ENCODE measurements at places on chromosomes 12 and 14.

GRCh38 chr12:30023186-30023585 lies 239.4 kb upstream of the TMTC1 start:
- no peak for DNase-seq

DNA sequence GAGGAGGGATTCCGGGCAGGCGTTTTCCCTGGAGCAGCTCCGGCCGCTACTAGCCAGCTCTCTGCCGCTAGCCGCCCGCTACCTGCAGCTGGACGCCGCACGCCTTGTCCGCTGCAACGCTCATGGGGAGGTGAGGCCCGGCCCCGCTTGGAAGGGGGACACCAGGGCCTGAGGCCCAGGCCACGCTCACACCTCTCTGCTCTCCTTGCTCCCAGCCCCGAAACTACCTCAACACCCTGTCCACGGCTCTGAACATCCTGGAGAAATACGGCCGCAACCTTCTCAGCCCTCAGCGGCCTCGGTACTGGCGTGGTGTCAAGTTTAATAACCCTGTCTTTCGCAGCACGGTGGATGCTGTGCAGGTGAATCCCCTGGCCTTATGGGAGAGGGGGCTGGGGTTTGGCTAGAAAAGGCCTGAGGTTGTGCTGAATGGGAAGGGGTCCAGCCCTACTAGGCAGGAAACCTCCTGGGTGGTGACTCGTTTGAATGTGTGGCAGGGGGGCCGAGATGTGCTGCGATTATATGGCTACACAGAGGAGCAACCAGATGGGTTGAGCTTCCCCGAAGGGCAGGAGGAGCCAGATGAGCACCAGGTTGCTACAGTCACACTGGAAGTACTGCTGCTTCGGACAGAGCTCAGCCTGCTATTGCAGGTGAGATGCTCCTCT lies 597 bp downstream of the RNF31 start:
- no peak for DNase-seq

GRCh38 chr12:111596985-111597830 lies 1.9 kb downstream of the ATXN2 start:
- DNase-seq, result no peak

- DNase-seq, result no peak
These were observed 144.4 kb upstream of the PWP1 start for GRCh38 chr12:107541001-107541705.

- DNase-seq, result no peak
These were observed 14.6 kb upstream of the EEA1 start for GRCh38 chr12:92943482-92944250.

GRCh38 chr14:60958146-60958545 lies 22.7 kb downstream of the TRMT5 start:
- no peak for DNase-seq

- no peak for DNase-seq
These were observed 1.1 kb downstream of the AJUBA start for GRCh38 chr14:22981090-22981875.

DNA sequence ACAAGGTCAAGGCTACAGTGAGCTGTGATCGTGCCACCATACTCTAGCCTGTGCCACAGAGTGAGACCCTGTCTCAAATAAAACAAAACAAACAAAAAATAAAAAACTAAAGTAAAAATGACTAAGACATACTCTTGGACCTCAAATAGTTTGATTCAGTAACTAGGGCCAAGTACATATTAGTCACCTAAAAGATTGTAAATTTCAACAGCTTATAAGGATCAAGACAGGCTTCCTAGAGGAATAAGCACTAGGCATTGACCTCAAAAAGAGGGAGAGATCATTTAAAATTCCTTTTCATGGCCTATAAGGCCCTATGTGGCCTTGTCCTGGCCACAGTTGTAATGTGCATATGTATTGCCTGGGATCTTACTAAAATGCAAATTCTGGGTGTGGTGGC lies 46.0 kb upstream of the CHST11 start:
- DNase-seq, result no peak

GRCh38 chr14:75647640-75648039 lies 13.0 kb downstream of the ERG28 start:
- no peak for DNase-seq

DNA sequence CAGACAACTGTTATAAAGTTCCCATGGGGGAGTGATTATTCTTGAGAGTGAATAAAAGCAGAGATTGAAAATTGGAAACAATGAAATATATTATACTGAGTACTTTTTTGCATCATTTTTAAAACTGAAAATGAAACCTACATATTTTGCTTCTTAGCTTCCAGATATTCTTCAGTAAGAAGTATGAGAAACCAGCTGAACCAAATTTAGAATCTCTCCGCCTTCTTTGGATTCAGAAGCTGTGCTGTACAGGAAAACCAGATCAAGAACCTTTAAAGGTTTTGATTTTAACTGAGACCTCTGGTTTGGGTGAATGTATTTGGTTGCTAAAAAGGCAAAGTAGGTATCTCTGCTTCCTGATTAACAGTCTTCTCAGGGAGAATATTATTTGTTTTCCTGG lies 109.4 kb downstream of the AKAP6 start:
- DNase-seq, result no peak

DNA sequence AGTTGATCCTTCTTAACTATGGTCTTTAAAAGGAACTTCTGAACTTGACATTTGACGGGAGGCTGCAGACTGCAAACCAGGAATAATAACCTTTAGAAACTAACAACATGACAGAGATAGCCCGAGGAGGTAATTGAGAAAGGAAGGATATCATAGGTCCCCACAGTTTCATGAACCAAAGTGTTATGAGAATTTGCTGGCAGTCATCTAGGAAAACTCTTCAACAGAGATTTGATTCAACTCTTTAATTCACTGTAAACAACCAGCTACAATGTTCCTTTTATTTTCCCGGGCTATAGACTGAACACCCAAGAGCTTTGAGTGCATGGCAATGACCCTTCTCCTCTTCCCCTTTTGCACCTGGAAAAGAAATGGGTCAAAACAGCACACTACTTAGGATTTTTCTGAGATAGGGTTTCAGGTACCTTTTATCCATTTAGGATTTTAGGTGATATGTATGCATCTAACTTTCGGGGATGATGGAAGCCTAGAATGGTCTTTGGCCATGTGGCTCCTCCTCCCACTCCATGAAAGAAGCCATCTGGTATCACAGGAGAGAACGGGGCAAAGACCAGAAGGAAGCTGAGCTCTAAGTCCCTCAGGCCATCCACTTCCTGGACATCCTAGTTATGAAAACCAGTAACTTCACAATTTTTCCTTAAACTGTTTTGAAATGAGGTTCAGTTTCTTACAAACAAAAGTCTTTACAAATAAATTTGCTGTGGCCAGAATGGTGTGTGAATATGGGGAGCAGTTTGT lies 23.0 kb downstream of the GLT8D2 start:
- no peak for DNase-seq

DNA sequence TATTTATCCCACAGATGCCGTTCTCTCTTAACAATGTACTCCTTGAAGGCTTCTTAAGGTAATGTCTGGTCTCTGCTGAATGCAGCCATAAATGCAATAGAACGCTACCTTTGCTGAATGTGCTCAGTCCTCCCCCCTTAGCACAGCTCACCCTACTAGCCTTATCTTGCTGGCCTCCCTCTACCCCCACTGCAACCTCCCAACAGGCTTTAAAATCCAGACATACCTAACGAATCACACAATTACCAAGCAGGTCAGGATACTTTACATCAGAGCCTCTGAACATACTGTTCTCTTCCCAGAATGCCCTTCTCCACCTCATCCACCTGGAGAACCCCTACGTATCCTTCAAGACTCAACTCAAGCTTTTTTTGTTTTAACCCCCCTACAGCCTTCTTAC lies 51.0 kb upstream of the CRADD start:
- no peak for DNase-seq

GRCh38 chr12:54662026-54662425 lies 13.9 kb upstream of the DCD start:
- DNase-seq, result no peak

- no peak for DNase-seq
These were observed 374.9 kb downstream of the EGLN3 start for GRCh38 chr14:33576014-33576413.

- no peak for DNase-seq
These were observed 196.3 kb downstream of the NPAS3 start for GRCh38 chr14:33134975-33135374.

- no peak for DNase-seq
These were observed 43.0 kb upstream of the FUT8 start for GRCh38 chr14:65369560-65369959.

DNA sequence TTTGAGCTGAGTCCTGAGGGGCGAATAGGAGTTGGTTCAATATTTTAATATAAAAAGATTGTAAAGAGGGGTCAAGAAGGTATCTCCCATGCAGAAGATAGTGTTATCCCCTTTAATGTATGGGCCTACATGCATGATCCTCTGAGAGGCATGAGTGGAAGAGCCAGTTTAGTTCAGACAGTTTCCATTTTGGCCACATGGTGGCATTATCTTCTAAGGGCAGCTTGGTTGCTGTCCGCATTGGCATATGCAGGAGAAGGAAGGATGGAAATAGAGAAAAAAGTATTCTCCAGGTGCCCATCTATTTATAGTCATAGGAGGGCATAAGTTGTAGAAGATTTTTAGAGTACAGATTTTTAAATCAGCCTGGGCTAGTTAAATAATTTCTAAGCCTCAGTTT lies 5.4 kb downstream of the SAMD4A start:
- DNase-seq, result no peak

- no peak for DNase-seq
These were observed 23.2 kb downstream of the HSPB8 start for GRCh38 chr12:119201789-119202543.

GRCh38 chr14:74932401-74932901 lies 9.4 kb upstream of the RPS6KL1 start:
- DNase-seq, result no peak

- DNase-seq, result no peak
These were observed 63.1 kb upstream of the DACT1 start for GRCh38 chr14:58574623-58575022.

GRCh38 chr14:102828151-102828550 lies 50.9 kb downstream of the TRAF3 start:
- no peak for DNase-seq

- no peak for DNase-seq
These were observed 74.3 kb downstream of the RFLNA start for GRCh38 chr12:124369055-124369826.

- no peak for DNase-seq
These were observed 81.4 kb downstream of the NTN4 start for GRCh38 chr12:95709152-95709551.

DNA sequence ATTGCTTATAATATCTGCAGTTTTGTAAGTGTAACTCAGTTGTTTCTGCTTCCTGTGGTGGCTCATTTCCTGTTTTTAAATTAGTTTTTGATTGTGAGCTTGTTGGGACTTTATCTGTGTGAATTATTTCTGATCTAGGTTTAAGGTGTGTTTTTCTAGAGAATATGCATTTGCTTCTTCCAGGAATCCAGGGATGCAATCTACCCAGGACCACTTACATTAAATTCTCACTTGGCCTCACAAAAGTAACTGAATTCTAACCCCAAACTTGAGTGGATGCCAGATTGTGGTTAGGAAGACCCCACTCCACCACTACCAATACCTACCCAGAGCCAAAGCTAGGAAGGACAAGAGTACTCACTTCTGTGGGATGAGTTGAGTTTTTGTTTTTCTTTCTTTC lies 11.9 kb downstream of the STYX start:
- DNase-seq, result no peak

DNA sequence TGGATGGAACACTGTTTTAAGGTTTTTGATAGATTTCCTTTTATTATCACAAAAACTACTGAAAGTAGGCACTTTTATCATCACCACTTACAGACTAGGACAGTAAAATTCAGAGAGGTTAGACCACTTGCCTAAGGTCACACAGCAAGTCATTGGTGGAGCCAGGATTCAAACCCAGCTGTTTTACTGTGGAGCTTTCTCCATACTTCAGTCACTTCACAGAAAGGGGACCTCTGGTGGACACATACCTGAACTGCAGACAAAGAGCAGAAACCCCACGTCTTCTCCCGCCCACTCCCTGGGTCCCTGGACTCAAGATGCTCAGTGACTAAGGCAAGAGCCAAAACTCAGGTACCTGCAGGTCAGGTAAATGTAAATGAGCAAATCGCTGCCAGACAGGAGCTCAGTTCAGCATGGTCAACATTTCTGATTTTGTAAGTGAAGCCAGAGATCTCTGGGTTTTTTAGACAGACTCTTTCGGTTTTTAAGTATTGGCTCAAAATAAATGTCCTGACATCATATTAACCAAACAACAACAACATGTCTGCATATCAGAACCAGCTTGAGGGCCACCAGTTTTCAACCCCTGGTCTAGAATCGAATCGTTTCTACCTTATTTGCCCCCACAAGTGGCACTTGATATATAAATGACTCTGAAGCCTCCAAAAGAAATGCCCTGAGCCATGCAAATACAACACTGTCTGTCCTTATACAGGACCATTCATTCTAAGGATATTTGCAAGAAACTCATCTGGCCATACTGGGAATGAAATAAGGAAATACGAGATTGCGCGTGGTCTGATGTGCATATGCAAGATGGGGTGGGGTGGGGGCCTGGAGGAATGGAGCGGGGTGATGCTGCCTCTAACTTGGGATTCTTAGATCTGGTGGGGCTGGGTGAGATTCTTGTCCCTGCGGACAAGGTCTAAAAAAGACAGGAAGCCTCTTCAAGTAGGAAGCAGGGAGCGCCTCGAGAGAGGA lies 110.9 kb downstream of the KSR2 start:
- DNase-seq, result peak; percentile 33

- no peak for DNase-seq
These were observed 111.6 kb downstream of the RBM19 start for GRCh38 chr12:113854385-113855142.

DNA sequence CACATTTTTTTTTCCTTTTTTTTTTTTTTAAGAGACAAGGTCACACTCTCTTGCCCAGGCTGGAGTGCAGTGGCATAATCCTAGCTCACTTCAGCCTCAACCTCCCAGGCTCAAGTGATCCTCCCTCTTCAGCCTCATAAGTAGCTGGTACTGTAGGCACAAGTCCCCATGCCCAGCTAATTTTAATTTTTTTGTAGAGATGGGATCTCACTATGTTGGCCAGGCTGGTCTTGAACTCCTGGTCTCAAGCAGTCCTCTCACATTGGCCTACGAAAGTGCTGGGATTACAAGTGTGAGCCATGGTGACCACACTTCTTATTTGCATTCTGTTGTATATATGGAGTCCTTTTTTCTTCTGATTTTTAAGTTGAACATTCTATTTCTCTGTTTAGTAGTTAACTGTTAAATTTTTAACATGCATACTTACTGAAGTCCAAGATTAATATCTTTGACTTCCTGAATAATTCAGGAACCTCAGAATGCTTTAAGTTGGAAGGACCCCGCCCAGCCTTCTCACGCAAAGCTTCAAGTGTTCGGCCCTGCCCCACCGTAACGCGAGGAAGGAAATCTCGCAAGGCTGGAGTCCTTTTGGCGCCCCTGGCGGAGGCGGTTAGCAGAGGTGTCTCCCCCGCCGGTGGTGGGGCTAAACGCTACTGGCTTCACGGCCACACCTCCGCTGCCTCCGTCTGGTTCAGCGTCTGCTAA lies 21.6 kb downstream of the SPATS2 start:
- DNase-seq, result peak; percentile 45

GRCh38 chr12:64256166-64256800 lies 34.2 kb upstream of the KICS2 start:
- DNase-seq, result peak; percentile 14

DNA sequence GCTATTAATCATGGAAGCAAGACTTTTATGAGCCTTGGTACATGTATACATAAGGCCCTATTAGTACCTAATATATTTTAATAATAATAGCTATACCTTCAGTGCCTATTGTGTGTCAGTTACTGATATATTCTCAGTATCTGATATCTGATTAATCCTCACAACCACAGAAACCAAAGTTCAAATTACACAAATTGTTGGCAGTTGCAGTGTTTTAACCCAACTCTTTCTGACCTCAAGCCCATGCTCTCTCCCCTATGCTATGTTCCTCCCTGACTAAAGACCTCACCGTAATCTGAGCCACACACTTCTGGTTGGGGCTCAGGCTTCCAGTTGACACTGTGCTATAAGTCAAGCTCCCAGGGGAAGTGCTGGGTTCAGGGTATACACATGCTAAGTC lies 214.4 kb downstream of the SPTSSA start:
- no peak for DNase-seq
